ENCODE measurements at places on chromosomes 5 and 9.

DNA sequence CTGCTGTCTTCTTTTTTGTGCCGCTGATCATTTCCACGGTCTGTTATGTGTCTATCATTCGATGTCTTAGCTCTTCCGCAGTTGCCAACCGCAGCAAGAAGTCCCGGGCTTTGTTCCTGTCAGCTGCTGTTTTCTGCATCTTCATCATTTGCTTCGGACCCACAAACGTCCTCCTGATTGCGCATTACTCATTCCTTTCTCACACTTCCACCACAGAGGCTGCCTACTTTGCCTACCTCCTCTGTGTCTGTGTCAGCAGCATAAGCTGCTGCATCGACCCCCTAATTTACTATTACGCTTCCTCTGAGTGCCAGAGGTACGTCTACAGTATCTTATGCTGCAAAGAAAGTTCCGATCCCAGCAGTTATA, 17.1 kb downstream of the F2R start:
- no peak for DNase-seq

GRCh38 chr5:144227363-144227999, 56.8 kb downstream of the KCTD16 start:
- no peak for DNase-seq

DNA sequence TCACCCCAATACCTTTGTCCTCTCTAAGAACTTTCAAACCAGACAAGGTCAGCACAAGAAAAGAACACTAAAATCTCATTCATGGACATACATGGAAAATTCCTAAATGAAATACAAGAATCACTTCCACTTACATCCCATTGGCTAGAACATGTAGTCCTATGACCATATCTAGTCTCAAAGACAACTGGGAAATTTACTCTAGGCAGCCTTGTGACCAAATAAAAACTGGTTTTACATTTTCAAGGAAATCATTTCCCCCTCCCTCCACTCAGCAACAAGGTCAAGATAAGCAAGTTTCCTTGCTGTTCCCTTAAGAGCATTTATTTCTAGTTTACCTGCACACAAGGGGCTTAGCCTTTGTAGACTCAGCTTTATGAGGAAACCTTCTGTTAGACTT, 20.3 kb upstream of the SERINC5 start:
- no peak for DNase-seq

- DNase-seq: no peak
Observed at GRCh38 chr5:110053824-110054223, 364.1 kb downstream of the MAN2A1 start.

DNA sequence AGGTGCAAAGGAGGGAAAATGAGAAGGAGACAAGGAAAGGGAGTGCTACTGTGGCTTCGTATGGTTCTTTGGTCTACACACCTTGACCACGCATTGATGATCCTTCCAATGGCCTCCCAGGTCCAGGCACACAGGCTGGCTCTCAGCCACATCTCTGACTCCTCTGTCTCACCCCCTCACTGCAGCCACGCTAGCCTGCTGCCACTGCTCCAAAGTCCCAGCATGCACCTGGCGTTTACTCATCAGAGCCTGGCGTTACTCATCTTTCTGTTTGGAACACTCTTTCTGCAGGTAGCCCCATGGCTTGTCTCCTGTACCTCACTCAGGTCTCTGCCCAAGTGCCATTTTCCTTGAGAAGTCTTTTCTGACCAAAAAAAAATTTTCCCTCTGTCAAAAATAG, 195.5 kb downstream of the SNCAIP start:
- DNase-seq: no peak

- no peak for DNase-seq
Observed at GRCh38 chr5:7261049-7261448, 134.9 kb upstream of the ADCY2 start.

DNA sequence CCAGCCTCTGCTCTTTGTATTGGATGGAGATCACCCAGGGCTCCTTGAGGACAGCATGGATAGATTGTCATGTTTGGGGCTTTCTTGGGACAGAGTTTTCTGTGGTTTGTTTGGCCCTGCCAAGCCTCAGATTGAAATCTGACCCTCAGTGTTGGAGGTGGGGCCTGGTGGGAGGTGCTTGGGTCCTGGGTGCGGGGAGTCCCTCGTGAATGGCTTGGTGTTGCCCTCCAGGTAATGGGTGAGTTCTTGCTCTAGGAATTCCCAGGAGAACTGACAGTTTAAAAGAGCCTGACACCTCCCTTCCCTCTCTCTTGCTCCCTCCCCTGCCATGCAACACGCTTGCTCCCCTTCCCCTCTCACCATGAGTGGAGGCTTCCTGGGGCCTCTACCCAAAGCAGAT, 48.6 kb upstream of the OLFM1 start:
- DNase-seq: no peak

DNA sequence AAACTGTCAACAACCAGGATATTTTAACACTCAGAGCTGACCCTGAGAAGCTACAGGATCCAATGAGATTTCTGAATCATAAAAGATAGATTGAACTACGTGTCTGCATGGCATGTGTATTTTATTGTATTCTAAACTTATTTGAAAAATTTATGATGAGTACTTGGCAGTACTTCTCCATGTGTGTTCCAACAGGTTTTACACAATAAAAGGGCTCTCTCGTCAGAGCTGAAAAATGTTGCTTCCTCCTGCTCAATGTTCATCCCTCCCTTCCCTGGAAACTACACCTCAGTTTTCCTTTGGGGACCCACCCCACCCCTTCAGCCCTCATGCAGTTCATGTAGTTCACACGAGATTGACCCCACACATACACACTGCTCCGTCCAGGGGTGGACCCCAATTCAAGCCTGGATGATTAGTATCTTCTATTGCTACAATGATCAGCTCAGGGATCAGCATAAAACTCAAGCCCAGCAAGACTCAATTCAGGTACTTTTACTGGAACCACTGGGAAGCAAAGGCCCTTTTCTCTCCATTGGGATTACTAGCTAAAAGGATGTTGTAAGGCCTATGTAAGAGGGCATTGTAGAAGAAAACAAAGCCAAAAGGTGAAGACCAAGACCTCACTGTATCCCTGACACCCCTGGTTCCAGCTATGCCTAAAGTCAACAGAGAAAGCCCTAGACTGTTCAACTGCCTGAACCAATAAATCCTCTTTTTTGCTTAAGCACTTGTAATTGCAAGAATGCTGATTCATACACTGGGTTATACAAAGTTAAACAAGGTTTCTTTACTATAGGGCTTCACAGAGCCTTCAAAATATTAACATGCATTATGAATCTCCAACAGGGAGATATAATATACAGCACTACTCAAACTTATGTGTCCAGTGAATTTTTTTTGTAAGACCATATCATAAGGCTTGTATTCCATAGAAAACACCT, 112.6 kb downstream of the SAXO1 start:
- no peak for DNase-seq

- DNase-seq: no peak
Observed at GRCh38 chr9:123712399-123712798, 217.5 kb downstream of the DENND1A start.

Data from NCI-H2227 treated with DMSO at 0.1 percent for 48 hours (cell line).